Epithelial cell of proximal tubule (primary cell): ENCODE measurements at places on chromosomes 7 and 10. TPM values are rescaled to one million over a fixed set of nuclear protein-coding genes. Genes with fewer than 3 reads are reported as not detected.

DNA sequence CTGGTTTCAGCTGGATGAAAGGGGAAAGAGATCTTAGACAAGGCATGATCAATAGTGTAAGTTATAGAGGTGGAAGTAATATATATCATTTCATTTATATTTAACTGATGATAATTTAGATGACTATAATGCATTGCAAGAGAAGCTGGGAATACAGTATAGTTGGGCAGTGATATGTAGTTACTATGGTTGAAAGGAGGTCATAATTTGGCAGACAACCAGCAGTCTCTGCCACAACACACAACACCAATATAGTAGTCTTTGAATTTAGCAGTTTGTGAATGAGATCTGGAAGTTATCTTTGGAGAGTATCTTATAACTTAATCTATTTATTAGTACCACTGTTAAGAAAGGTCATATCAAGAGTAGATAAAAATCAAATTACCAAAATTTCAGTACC, 39.9 kb downstream of the TAX1BP1 start:
- no peak for DNase-seq

DNA sequence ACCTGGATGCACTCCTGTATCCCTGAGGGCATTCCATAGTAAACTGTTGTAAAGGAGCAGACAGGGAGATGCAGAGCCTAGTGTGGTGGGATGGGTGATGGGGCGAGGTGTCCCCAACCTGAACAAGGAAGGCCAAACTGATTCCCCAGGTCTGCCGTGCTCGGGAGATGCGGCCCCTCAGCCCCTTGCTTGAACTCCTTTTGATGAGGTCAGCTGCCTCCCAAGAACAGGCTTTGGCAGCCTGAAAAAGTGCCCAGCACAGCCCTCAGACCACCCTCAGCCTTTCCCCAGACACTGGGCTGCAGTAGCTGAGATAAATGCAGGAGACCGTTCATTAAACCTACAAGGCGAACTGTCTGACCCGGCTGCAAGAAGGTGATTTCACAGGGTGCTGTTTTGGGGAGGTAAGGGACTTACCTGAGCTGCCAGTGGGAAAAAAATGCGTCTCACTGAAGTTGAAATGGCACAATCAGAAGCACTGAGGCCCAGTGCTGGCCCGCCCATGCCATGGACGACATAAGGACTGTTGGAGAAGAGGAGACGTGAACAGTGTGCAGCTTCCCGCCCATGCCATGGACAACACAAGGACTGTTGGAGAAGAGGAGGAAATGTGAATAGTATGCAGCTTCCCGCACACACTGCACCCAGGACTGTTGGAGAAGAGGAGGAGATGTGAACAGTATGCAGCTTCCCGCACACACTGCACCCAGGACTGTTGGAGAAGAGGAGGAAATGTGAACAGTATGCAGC, 148.4 kb upstream of the FAM20C start:
- no peak for DNase-seq

DNA sequence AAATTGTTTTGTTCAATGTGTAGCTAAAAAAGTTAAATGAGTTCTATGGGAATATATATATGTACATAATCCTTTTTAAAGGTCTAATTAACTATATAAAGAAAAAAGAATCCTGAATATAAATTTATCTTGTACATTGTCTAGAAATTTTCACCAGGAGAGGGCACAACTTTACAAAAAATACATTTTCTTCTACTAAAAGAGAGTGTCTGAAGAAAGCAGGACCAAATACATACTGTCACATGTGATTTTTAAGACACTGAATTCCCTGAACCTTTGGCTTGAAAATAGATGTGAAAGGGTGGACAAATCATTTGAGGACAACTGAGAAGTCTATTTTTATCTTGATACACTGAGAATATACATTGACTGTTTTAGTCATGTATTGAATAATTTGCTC, 204.3 kb downstream of the DGKB start:
- no peak for DNase-seq

- DNase-seq, result no peak
Measured at GRCh38 chr7:131285556-131285955, 42.1 kb upstream of the MKLN1 start.

- DNase-seq, result no peak
Measured at GRCh38 chr7:65475734-65476319, 102.2 kb downstream of the ZNF92 start.

The MCM7 gene
- 188 and 355 TPM in 2 replicates for total RNA-seq

The PDGFA gene
- 11.6 and 27.3 TPM in 2 replicates for total RNA-seq

- no peak for DNase-seq
Measured at GRCh38 chr7:156881679-156882078, 11.3 kb downstream of the LMBR1 start.

The NUTM2E gene
- 0.22 TPM in 1 of 2 replicates, not detected in the other for total RNA-seq

- no peak for DNase-seq
Measured at GRCh38 chr7:37336259-37336658, 112.4 kb downstream of the ELMO1 start.

The TMEM196 gene
- total RNA-seq, result not detected in 2 replicates

The TFPI2 gene
- total RNA-seq, result 144 and 162 TPM in 2 replicates

DNA sequence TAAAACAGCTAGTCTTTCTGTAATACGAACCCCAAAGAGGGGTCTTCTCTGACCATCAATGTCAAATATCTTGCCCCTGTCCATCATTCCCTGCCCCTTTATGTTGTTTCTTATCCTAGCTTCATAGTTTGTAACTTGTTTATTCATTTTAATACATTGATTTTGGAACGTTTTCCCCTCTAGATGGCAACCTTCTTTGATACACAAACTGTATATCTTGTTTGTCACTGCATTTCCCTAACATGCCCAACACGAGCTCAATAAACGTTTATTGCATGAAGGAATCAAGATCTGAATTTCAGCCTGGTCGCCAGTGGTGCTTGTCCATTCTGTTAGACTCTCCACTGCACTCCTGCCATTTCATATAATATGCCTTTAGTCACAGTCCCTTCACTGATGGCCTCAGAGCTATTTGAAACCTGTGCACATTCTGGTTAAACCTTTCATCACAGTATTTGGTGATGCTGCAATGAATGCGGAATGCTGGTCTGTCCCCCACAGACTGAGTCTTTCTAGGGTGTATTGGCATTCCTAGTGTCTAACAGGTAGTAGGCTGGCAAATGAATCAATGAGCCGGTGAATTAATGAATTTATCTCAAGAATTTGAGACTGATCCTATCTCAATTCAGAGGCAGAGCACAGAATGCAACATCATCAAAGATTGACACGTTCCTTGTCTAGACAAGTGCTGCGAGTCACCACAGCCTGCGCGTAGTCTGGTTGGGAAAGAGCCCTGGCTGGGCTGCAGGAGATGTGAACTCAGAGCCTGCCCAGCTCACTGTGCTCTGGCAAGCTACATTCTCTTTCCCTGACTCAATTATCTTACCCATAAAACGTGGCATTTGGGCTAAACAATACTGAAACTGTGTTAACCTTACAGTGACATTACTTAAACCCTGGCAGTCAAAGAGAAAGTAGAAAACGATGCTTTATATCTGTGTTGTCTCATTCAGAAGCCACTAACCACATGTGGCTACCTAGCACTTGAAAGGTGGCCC, 55.2 kb upstream of the FRMD4A start:
- DNase-seq, result peak; percentile 63

DNA sequence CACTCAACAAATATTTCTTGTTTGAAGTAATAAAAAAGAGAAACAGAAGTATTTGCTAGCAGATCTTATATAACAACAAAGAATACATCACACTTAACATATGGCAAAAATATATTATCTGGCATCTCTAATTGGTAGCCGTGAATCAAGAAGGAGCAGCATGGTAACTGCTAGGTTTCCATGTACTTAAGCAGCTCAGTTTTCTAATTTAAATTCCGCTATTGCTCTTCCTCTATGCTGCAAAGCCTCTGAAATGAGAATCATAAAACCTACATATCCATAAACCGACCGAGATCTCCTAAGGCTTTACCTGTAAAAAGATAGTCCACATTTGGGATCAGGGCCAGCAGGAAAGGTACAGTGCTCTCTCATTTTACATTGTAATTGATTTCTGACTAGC, 76.6 kb upstream of the PTPRZ1 start:
- DNase-seq, result no peak

The PVRIG gene
- not detected in 2 replicates for total RNA-seq

GRCh38 chr10:90751107-90751997, 106.5 kb downstream of the HTR7 start:
- no peak for DNase-seq

DNA sequence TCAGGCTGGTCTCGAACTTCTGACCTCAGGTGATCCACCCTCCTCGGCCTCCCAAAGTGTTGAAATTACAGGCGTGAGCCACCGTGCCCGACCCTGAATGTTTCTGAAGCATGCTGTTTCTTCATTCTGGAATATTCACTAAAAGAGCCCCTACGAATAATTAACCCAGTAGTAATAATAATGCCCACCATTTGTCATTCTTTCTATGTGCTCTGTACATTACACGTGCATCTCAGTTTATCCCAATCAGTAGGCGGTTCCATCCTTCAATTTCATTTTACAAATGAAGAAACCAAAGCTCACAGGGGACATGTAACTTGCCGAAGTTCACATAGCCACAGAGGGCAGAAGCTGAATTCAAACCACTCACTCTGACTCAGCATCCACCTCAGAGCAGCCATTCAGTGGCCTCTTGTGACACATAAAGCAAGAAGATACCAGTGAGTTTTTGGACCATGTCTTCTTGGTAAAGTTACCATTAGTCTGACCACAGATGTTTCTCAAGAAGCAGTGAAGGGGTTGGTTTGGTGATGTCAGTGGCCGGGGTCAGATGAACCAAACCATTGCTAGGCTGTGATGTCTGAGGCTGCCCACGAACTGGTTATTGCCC, 71.9 kb upstream of the DUSP5 start:
- DNase-seq, result peak; percentile 100

The MMRN2 gene
- 0.17 TPM in 1 of 2 replicates, not detected in the other for total RNA-seq

The CRTAC1 gene
- total RNA-seq, result 0.06 TPM in 1 of 2 replicates, not detected in the other

DNA sequence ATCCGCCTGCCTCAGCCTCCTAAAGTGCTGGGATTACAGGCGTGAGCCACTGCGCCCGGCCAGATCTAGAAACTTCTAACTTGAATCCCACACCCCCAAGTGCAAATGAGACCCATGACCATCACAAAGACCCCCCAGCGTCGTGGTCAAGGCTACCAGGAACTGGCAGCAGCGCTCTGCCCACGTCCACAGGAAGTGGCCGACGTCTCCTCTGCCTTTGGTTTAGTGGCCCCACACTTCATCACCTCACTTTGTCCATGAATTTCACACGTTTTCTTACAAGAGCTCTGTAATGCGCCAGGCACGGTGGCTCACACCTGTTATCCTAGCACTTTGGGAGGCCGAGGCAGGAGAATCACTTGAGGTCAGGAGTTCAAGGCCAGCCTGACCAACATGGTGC, 53.5 kb upstream of the TNRC18 start:
- DNase-seq, result no peak

- DNase-seq, result no peak
Measured at GRCh38 chr10:32217216-32217615, 129.7 kb downstream of the EPC1 start.

DNA sequence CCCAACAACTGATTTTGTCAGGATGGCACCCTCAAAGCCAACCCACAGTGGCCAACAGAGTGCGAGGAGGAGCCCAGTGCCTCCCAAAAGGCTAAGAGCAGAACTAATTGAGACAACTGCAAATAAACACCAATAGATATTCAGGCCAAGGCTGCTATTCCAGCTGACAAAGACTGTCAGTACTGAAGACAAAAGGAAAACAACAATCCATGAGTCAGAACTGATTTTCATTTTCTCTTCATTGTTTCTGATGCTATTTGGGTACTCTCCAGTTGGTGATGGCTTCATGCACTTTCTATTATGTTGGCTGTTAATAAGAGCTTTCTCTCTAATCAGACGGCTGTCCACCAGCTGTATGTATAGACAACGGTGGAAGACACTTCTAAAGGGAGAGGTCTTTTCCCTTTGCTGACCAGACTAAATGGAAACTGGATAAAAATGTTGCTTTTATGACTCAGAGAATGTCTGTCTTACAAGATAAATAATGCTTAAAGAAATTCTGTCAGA, 515.9 kb downstream of the PARD3 start:
- no peak for DNase-seq

DNA sequence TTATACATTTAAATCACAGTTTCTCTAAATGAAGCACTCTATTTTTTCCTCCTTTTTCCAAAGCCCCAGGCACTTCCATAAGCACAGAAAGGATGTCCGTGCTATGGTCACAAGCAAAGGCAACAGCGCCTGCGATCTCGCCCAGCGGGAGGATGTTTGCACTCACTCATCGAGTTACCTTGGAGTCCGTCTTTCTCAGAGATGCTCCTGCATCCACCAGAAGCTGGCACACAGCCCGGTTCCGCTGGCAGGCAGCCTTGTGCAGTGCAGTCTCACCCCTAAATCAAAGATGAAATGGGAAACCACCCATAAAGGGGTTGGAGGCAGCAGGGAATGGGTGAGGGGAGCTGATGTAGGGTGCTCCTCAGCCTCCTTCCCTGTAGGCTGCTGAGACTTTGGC, 51.9 kb upstream of the PTN start:
- DNase-seq, result no peak

DNA sequence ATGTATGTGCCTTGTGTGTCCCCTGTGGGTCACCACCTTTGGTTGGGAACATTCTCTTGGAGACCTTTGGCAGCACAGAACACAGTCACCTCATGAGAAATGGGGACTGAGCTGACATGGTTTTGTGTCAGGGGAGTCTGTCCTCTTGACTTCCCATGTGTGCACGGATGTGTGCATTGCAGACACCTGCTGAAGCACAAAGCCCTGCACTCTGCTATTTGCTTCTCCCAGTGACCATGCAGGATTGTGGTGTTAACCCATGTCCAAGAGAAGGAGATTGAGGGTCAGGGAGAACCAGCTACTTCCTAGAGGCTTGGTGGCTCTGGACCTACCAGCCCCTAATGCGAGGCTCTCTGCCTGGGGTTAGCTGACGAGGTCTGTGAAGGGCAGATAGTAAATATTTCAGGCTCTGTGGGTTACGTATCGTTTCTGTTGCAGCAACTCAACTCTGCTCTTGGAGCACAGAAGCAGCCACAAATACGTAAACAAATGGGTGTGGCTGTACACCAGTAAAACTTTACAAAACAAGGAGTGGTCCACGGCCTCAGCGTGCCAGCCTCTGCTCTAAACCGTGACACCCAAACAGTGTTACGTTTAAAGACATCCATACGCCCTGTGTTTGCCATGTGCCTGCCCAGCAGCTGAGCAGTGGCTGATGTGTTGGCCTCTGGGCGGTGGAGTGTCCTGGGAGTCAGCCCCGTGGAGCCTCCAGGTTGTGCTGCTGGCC, 51.7 kb downstream of the ADCY1 start:
- DNase-seq, result no peak

DNA sequence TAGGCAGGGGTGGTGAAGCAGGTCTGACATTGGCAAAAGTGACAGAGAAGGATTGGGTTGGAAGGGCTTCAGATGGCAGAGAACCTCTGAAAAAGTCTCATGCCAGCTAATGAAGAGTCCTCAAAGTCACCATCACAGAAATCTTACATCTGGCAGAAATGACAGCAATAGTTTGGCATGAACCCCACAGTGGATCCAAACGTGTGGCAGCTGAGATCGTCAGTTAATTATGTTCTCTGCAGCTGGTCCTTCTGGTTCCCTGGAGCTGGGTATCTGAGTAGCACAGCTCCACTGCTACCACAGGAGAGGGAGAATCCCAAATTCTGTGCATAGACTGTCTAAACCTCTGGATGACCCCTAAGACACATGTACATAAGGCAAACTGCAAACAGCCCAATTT, 73.4 kb downstream of the ALOX5 start:
- no peak for DNase-seq

- no peak for DNase-seq
Measured at GRCh38 chr10:118968482-118968881, 61.0 kb upstream of the NANOS1 start.
